ENCODE measurements at places on chromosomes 1 and 21.
A peak's percentile ranks its signal among the peaks of the same experiment; 100 is the strongest.

DNA sequence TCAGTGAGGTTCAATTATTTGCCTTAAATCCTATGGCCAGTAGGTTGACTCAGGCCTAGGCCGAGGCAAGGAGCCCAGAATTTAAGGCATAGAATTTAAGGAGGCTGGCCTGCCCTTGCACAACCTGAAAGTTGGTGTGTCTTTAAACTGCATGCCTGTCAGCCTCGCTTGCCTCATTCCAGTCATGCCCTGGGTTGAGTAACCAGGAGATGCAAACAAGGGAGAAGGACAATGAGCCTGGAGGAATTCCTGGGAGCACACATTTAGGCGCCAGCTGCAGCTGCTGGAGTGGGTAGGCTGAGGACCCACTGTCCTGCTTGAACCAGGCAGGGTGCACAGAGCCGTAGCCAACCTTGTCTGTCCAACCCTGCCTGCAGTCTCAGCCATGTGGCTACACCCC lies 11.7 kb downstream of the CD2 start:
- DNase-seq: no peak

DNA sequence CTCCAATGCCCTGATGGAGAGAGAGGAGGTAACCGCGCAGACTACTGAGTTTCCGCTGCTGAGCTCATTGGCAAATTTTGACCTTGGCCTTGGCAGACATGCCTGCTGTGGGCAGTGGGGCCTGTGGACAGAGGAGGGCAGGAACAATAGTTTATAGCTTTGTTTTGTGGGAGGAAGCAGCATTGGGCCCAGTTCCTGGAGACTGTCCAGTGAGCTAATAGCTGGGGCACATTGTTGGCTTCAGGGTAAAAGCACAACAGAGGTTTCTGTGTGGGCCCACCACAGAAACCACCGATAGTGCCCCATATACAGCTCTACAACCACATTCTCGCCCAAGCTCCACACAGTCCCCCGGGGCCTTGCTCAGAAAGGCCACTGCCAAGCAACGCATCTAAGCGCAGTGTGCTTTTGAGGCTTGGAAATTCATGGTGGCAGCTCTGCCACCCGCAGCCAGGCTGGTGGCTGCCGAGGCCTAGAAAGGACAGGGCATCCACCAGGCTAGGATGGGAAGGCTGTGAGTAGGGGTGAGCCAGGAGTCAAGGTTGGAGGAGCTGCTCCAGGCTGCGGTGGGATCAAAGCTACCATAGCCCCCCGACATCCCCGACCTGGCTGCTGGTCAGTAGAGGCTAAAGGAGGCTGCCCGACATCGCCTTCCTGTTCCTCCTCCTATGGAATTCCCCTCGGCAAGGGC lies 43.2 kb downstream of the NEK2 start:
- DNase-seq: no peak

- no peak for DNase-seq
These were observed 34.4 kb downstream of the WNT9A start for GRCh38 chr1:227913396-227913763.

- DNase-seq: no peak
These were observed 98.7 kb upstream of the SLC35F3 start for GRCh38 chr1:233805786-233806185.

- DNase-seq: no peak
These were observed 95.6 kb downstream of the RGS2 start for GRCh38 chr1:192904438-192904895.

DNA sequence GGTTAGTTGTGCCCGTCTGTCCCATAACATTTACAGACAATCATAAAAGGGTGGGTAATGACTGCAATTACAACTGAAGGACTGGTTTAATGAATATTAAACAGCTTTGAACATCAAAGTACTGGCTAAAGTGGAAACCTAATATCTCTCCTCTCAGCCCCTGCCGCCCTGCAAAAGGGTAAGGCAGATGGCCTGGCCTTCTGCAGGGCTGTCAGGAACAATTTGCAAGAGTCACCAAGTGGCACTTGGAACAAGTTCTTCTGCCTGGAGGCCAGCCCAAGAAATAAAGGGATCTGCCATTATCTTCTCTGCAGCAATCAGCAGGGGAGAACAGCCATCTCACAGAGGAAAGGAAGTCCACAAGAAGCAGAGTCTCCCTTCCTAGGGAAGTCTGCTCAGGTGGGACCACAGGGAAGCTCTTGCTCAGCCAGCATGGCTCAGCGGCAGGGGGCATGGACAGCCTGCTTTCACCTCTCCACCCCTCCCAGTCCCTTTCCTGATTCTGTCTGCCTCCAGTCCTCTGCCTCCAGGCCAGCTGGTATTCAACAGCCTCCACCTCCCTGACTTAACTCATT lies 96.1 kb downstream of the TRABD2B start:
- DNase-seq: no peak

DNA sequence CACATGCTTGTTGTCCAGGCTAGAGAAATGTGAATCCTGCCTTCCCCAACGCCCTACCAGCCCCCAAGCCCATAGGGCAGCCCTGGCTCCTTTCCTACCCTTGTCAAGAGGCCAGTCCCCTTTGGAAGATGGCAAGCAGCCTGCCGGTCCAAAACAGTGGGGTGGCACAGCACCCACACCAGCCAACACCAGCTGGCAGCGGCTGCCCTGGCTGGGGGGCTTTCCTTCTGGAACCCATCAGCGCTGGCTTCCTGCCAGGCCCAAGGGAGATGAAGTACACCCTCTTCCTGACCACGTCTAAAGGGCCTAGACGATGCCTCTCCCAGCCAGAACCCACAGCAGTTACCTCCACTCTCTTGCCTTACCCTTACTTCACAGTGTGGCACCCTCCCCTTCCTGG lies 24.2 kb downstream of the KCNN3 start:
- DNase-seq: no peak

GRCh38 chr21:21968810-21969209 lies 970.6 kb downstream of the NCAM2 start:
- DNase-seq: no peak

GRCh38 chr1:244835276-244836134 lies at the start of gene COX20:
TSS of gene COX20 (plus strand) at chr1:244835658. CDS start at chr1:244835715, 57 bp downstream.
- peak; percentile 96 for DNase-seq

- DNase-seq: no peak
These were observed 31.0 kb upstream of the ACTL8 start for GRCh38 chr1:17724150-17724549.

GRCh38 chr21:45830720-45831366 lies 150.7 kb upstream of the COL6A1 start:
- no peak for DNase-seq

- peak; percentile 24 for DNase-seq
These were observed 1.7 kb downstream of the CLDN14 start for GRCh38 chr21:36478207-36478701.

GRCh38 chr1:185573677-185574076 lies 160.5 kb upstream of the HMCN1 start:
- no peak for DNase-seq

DNA sequence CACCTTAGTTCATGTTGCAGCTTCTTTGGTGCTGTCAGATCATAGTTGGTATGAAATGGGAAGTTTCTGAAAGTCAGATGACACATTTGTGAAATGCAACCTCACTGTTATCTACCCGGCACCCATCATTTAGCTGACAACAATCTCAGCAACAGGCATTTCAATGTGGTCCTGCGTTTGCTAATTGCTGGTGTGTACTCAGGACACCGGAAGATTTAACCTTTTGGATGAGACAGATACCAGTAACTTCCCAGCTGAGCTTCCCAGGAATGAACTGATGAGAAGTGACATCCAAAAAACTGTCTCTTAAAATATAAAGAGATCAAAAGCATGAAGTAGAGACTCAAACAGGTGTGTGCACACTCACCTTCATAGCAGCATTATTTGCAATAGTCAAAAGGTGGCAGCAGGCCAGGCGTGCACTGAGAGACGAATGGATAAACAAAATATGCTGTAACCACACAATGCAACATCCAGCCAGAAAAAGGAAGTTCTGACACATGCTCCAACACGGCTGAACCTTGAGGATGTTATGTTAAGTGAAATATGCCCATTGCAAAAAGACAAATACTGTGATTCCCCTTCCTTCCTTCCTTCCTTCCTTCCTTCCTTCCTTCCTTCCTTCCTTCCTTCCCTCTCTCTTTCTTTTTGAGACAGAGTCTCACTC lies 7.9 kb upstream of the CLDN14 start:
- DNase-seq: no peak

- no peak for DNase-seq
These were observed 48.4 kb downstream of the FAAP20 start for GRCh38 chr1:2145946-2146835.

DNA sequence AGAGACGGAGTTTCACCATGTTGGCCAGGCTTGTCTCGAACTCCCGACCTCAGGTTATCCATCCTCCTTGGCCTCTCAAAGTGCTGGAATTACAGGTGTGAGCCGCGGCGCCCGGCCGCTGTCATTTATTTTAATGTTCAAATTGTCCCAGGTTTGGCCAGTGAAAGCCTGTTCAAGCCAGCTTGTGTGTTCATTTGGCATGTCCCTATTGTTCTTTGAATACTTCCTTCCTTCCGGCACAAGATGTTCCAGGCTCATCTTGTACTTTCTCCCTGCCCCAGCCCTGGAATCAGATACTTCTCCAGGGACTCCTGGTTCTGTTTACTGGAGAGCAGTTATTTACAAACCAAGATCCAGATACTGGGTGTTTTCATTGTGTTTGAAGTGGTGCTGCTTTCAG lies 37.0 kb downstream of the ZBTB8B start:
- DNase-seq: no peak

- no peak for DNase-seq
These were observed 90.8 kb upstream of the SLC2A1 start for GRCh38 chr1:43049481-43049880.

DNA sequence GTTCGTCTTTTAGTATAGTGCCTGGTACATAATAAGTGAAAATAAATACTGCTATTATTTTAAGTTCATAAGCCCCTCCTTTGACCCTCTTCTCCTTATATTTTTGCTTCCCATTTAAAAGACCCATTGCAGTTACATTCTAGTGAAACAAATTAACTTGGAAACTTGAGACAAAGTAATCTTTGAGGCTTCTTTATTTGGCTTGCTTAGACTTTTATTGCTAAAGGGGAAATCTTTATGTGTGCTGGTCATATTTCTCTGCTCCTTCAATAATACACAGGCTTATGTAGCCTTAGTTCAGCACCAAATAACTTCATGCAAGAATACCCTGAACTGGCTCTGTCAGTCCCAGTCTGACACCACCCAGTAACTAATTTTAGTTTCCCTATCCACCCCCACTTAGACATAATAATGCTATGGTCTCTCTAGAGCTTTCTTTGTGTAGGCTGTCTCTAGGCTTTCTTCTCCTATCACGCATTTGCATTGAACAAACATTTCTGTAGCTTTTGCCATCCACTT lies 257.8 kb downstream of the OMA1 start:
- no peak for DNase-seq

GRCh38 chr1:92695104-92695503 lies 89.8 kb downstream of the EVI5 start:
- DNase-seq: no peak

DNA sequence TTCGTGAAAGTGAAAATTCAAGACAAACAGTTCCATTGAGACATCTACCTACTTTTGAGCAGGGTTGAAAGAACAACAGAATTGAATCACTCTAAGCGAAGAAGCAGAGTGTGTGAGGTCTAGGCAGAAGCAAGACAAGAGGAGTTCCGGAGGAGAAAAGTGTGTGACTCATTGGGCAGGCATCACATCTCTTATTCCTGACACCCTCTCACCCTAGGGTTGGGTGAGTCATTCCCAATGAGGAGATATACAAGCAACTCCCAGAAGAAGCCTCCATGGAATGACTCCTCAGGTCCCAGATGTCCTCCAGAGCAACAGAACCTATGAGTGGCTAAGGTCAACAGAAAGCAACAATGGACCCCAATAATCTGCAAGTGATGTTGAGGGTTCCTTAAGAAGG lies 138.1 kb downstream of the TPR start:
- DNase-seq: no peak

DNA sequence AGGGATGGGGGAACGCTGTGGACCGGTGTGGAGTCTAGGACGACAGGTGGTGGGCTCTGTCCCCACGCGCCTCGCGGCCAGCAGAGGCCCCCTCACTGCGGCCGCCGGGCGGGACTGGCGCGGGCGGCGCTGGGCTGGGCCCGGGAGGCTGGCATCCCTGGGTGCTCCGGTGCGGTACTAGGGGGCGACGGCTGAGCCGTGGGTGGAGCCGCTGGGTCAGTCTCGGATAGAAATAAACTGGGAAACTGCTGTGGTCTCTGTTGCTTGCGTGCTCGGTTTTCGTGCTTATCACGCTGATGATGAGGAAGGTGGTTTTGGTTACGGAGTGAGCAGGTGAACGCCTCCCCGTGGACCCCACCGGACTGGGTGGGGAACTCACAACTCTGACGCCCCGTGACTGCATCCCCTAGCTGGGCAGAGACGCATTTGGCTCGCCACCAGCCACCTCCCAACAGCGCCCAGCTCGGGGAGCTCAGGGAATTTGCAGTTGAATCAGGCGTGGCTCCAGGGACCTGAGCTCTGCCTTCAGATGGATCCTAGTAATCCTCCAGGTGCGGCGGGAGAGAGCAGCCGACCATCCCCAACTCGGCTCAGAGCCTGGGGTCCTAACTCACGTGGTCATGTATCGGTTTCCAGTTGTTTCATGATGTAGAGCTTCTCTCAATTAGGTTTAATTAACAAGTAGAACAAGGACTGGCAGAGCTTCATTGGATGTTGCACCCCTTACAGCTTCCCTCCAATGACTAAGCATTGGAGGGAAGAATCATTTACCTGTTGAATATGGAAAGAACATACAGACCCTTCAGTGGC lies 32.1 kb downstream of the HSD17B7 start:
- no peak for DNase-seq

GRCh38 chr1:178743801-178744200 lies 18.8 kb downstream of the RALGPS2 start:
- DNase-seq: no peak

GRCh38 chr1:24963099-24963872 lies 33.2 kb upstream of the RUNX3 start:
- no peak for DNase-seq

DNA sequence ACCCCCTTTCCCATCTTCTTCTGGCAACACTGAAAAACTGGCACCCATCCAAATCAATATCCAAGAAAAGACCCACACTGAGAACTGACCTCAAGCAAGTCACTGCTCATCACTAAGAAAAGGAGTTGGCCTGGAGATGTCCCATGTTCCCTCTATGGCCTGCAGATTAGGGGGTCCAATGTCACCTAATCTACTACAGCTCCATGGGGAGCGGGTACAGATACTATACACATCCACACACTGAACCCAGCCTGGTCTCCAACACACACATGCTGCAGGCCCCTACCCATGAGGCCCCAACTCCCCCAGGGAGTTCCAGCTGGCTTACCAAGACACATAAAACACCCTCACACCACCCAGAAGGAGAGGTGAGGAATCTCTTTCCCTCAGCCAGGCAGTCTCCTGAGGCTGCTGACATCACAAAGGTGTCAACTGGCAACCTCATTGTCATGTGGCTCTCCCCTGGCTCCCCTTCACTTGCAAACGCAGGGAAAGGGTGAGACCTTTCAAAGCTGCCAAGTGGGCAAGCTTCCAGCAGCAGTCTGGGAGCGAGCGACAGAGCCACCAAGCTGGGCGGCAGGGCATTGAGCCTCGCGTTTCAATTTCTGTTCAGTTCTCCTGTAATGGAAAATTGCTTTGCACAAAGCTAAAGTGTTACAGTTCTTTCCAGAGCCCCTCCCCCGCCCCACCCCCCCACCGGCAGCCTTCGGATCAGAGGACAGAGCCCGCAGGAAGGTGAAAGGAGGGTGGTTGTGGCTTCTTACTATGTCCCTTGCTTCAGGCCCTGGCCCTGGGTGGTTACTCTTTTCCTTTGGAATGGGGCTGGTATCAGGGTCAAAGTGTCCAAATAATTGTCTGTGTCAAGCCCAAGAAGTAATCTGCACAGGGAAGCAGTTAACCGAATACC lies at the start of gene LRRC52:
LRRC52 (plus strand) TSS at position 469 of the 907 bp plus-strand sequence; CDS start at position 766, 297 bp downstream.
- no peak for DNase-seq

Measured in GM06990 (cell line).